Mammary microvascular endothelial cell (primary cell): ENCODE measurements at places on chromosomes 6 and 20. TPM values are rescaled to one million over a fixed set of nuclear protein-coding genes. Genes with fewer than 3 reads are reported as not detected.

The C4A gene
- 0.53 and 1.3 TPM in 2 replicates for total RNA-seq

The TRIM15 gene
- total RNA-seq = not detected in 2 replicates

The TMEM74B gene
- total RNA-seq = 0.20 and 1.4 TPM in 2 replicates

The RBBP9 gene
- 12.6 and 13.3 TPM in 2 replicates for total RNA-seq

The KHDC1 gene
- 0.80 and 1.9 TPM in 2 replicates for total RNA-seq

The C20orf202 gene
- total RNA-seq = not detected in 2 replicates

The BMP5 gene
- total RNA-seq = not detected in 2 replicates

The BMP6 gene
- 81.8 and 85.9 TPM in 2 replicates for total RNA-seq
